CD4-positive, CD25-positive, alpha-beta regulatory T cell (primary cell): ENCODE measurements at places on chromosomes 11 and 22. TPM values are rescaled to one million over a fixed set of nuclear protein-coding genes. Genes with fewer than 3 reads are reported as not detected.

The CBX7 gene
- polyA plus RNA-seq: 44.6 TPM

The CEND1 gene
- polyA plus RNA-seq: 0.47 TPM

The TANGO2 gene
- polyA plus RNA-seq: 46.9 TPM

The SPDYC gene
- polyA plus RNA-seq: not detected

The DRD2 gene
- polyA plus RNA-seq: 0.11 TPM

The NXPE2 gene
- polyA plus RNA-seq: not detected

The EXPH5 gene
- 0.57 TPM for polyA plus RNA-seq

The SMC1B gene
- polyA plus RNA-seq: not detected

The OR51E2 gene
- not detected for polyA plus RNA-seq

The CAVIN3 gene
- 1.6 TPM for polyA plus RNA-seq

The PTPRCAP gene
- 987 TPM for polyA plus RNA-seq

The MMP13 gene
- not detected for polyA plus RNA-seq
